Naive thymus-derived CD8-positive, alpha-beta T cell (primary cell): ENCODE measurements at places on chromosomes 13 and 19. TPM values are rescaled to one million over a fixed set of nuclear protein-coding genes. Genes with fewer than 3 reads are reported as not detected.

FXYD3 gene
- total RNA-seq: not detected

ERICH6B gene
- not detected for total RNA-seq

- no peaks in the 10 kb centered on the region for H3K4me1 ChIP-seq
- no peak overlapping the region for H3K27ac ChIP-seq
- peaks cover 24% of the 10 kb centered on the region for H3K27me3 ChIP-seq
- no peak for DNase-seq
Observed at GRCh38 chr13:77571956-77572355, 36.5 kb downstream of the SCEL start.

KCTD15 gene
- 0.16 TPM for total RNA-seq

URAD gene
- total RNA-seq: not detected
